Stimulated activated CD4-positive, alpha-beta T cell treated with anti-CD3 and anti-CD28 coated beads, TNF-alpha, amount 100 ng/mL, for 1 hour (primary cell): ENCODE measurements at places on chromosomes 1 and 21.

DNA sequence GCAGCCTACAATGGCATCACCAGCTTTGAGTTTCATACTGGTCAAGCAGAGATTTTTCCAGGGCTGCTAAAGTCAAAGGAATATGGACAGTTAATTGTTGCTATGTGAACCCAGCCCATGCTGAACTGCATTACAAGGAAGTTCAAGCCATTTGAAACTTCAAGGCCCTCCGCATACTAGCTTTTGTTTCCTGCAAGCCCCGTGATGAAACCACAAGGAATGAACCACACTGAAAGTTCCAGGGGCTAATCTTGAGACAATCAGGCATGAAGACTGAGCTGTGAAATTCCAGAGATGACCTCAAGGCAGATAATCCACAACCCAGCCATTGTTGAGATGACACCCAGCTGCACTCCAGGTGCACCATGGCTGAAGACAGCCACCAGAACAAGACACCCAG, 180.8 kb downstream of the C1orf21 start:
- DNase-seq, result no peak

DNA sequence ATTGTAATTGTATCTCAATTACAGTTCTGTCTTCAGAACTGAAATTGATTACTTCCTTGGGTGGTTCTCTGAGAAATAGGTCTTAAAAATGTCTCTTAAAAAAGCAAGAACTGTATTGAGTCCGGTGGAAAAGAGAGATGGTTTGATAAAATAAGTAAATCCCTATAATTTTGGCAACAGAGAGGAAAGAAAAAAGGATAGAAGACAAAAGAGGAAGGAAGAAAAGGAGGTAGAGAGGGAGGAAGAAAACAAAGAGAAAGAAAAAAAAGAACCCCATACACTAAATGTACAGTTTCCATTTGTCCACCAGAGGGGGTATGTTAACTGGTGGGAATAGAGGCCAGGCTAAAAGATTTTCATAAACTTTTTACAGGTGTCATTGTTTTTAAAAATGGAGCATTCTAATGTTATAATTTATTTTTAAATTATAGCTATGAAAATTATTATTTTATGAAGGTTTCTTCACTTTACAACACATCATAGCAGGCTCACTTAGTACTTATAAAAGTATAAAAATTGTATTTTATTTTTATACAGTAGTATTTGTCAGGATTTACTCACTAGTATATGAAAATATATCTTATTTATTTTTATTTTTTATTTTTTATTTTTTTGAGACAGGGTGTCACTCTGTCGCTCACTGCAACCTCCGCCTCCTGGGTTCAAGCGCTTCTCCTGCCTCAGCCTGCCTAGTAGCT, 2.1 kb upstream of the UBE2T start:
- no peak for DNase-seq

DNA sequence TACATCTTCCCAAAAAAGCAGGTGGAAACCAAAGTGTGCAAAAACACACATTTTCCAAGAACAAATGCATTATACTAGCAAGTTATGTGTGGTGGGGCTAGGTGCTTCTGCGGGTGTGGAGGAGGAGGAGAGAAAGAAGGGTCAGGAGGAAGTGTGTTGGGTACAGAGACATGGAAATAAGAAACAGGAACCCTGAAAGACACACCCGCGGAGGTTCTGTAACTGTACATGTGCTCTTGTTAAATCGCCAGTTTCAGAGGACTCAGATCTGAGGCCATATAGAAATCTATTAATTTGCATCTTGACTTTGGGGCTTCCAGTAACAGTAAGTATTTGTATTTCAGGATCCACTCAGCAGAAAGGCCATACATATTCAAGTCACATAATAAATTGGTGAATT, 30.9 kb downstream of the ERG start:
- no peak for DNase-seq

DNA sequence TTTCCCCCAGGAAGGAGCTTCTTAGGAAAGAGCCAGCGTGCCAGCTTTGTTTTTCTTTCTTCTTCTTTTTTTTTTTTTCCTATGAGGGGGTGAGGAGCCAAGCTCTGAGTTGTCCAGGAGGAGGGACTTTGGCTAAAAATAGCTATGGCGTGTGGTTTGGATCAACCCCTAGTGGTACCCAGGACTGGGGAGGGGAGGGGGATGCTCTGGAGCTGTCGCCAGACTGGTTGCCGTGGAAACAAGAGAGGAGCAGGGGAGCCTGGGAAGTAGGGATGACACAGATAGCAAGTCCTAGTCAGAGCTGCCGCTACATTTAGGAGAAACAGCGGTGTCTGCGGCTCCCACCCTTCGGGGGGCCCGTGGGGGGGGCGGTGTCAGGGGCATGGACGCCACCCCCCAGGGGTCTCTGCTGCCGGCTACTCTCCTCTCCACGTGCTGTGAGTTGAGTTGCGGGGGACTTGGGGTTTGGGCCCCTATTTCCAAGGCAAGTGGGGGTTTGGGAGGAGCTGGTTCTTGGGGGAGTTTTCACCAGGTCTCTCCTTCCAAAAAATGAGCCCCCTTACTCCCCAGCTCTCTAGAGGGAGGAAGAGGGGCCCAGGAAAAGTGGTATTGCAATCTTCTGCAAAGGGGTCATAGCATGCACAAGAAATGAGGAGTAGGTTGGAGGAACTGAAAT, at the start of gene KCNJ9:
Gene KCNJ9, plus strand, starts transcription at position 278 of the 676 bp plus-strand sequence. CDS start 2,493 bp downstream, outside the sequence.
- no peak for DNase-seq

GRCh38 chr1:39639305-39640130, at the start of gene HEYL:
Gene HEYL (minus strand): TSS chr1:39639643. CDS start chr1:39639625, 18 bp downstream.
- DNase-seq, result peak; percentile 68

DNA sequence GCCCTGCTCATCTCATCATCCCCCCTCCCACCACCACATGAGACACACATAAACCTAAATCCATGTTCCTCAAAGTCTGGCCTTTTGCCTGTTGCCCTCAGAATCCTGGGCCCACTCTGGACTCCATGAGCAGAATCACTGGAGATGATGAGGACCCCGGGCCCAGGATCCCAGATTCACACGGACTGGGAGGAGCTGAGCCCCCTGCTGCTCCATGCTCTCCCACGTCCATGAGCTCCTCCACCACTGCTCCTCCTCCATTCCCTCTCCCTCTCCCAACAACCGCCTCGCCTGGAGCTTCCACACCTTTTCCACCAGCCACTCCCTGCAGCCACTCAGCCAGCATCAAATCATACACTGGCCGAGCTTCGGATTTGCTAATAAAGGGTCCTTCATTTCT, 47.6 kb downstream of the GLIS1 start:
- DNase-seq, result no peak

GRCh38 chr21:38986406-38986805, 180.7 kb downstream of the ETS2 start:
- DNase-seq, result no peak

- DNase-seq, result no peak
These were observed 60.9 kb downstream of the IL23R start for GRCh38 chr1:67227196-67227595.

- no peak for DNase-seq
These were observed 75.0 kb upstream of the DUSP10 start for GRCh38 chr1:221816899-221817298.

DNA sequence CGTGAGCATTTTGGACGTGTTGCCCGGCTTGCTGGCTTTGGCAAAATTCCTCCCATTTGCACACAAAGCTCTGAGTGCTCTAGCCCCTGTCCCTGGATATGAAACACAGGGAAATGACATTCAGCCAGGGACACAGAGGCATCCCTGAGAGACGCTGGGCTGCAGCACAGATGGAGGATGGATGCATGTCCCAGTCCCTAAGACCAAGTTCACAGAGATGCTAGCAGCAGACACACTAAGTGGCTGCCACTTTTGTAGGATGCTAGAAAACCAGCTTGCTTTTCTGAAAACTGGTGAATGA, 12.5 kb downstream of the ACTRT2 start:
- DNase-seq, result no peak
